ENCODE measurements at places on chromosomes 5 and 9.

DNA sequence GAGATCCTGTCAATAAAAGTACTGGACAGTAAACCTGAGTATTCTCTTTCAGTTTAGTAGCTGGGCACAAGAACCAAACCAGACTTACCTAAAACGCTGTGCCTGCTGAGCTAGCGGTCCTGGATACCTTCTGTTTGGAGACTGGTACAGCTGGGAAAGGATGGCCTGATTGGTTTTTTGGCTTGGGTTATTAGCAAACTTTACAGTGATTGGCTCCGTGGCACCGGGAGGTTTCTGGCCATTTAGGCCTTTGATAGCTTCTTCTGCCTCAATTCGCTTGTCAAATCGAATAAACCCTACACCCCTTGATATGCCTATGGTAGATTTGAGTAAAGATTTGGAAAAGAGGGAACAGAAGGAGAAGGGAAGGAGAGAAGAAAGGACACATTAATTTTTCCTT, 124.7 kb downstream of the ELAVL2 start:
- DNase-seq: no peak

DNA sequence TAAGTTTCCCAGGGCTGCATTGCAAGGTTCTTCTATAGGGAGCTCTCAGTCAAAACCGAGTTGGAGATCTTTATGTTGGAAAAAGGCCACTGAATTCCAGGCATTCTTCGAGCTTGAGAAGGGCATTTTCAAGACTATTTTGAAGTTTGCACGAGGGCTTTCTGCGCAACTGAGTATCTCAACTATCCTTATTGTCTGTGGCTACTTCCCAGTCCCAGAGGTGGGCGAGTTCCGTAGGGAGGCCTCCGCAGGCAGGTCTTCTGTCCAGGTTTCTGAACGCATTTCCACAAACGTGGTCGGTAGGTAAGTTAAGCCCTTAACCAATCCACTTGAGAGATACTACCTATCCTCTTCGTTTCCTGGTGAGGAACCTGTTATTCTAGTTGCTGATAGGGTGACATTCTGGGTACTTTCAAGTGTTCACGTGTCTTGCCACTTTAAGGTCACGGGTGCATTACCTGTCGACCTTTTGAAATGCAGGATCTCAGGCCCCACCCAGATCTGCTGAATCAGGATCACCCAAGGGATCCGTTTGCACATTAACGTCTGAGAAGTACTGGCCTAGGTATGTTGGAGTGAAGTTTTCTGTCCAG, 51.4 kb upstream of the TJP2 start:
- DNase-seq: no peak

- DNase-seq: no peak
Observed at GRCh38 chr5:39021413-39021812, 52.8 kb downstream of the RICTOR start.

DNA sequence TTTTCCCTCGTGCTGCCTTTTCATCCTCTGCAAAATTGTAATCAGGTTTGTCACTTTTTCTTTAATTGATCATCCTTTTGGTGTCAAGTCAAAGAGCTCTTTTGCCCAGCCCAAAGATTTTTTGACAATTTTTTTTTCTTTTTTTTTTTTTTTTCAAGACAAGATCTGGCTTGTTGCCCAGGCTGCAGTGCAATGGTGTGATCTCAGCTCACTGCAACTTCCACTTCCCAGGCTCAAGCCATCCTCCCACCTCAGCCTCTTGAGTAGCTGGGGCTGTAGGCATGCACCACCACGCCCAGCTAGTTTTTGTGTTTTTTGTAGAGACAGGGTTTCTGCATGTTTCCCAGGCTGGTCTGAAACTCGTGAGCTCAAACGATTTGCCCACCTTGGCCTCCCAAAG, 36.7 kb downstream of the CDK7 start:
- no peak for DNase-seq

GRCh38 chr5:149773291-149774095, 43.4 kb downstream of the PPARGC1B start:
- DNase-seq: no peak

DNA sequence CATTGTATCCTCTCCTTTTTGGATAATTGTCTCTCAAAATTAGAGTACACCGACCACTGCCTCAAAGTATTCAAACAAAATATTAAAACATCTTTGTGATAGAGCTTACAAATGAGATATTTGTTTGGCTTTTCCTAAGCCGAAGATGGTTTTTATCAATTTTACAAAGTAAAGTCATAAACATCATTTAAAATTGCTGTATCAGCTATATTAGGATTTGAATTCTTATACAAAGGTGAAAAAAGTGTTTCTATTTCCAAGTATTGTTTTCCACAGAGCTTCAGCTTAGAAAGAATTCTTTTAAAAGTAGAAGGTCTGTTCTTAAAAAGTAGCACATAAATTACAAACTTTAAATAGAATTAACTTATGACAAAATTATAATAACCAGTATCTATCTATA, 116.6 kb upstream of the IFNE start:
- no peak for DNase-seq

GRCh38 chr5:76579166-76579937, 43.9 kb downstream of the F2RL2 start:
- no peak for DNase-seq

GRCh38 chr9:129910628-129911567, 75.6 kb downstream of the USP20 start:
- DNase-seq: no peak

GRCh38 chr5:56647099-56647850, 168.1 kb upstream of the MAP3K1 start:
- no peak for DNase-seq

GRCh38 chr9:99860266-99860665, 38.6 kb downstream of the NR4A3 start:
- DNase-seq: no peak

DNA sequence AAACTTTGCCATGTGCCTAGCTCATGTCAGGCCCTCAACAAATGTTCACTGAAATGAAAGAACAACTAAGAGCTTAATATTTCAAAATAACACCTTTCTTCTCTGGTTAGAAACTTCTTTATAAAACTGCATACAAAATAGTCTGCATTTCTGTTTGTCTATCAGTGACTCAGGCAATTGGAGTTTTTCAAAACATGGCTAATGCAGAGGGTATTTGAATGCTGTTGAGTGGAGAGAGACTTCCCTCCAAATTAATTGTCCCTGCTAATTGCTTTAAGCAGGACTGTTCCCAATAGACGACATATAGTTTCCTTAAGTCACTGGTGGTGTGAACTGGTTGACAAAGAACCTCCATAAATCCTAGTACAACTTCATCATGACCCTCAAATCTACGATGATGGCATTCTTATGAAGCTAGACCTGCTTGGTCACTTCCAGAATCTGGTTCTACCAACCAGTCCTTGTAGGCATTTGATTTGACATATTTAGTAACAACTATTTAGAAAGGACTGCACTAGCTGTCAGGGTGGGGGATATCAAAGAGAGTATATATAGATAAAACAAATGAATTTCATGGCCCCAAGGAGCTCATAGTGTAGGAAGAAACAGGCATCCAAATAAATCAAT, 84.5 kb downstream of the PRLR start:
- no peak for DNase-seq

DNA sequence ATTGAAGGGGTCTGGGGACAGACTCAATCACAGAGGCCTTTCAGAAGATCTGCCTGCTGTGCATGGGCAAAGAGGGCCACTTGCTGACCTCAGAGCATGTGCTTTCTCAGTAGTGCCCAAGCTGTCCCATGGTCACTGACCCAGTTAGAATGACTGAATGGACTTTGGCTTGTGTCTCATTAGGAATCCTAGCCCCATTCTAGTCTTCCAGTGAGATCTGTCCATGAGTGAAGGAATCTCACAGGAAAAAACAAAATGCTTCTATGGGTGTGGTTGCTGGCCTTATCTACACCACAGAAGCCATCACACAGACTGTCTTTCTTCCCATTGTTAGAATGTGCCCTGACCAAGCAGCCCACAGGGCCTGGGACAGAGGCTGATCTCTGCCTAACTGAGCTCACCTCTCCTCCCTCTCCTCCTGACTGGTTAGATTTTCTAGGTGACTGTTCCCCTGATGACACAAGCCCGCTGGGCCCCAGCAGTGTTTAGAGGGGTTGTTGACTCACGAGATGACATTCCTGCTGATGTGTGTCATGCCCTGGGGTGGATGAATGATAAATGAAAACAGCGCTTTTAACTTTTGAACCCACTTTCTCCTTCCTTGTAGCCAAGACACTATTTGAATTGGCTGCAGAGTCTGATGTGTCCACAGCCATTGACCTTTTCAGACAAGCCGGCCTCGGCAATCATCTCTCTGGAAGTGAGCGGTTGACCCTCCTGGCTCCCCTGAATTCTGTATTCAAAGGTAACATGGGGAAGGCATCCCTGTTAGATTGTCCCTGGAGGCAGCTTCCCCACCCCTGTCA, 24.8 kb downstream of the TGFBI start:
- DNase-seq: no peak
